ENCODE measurements at places on chromosomes 7 and 10.

DNA sequence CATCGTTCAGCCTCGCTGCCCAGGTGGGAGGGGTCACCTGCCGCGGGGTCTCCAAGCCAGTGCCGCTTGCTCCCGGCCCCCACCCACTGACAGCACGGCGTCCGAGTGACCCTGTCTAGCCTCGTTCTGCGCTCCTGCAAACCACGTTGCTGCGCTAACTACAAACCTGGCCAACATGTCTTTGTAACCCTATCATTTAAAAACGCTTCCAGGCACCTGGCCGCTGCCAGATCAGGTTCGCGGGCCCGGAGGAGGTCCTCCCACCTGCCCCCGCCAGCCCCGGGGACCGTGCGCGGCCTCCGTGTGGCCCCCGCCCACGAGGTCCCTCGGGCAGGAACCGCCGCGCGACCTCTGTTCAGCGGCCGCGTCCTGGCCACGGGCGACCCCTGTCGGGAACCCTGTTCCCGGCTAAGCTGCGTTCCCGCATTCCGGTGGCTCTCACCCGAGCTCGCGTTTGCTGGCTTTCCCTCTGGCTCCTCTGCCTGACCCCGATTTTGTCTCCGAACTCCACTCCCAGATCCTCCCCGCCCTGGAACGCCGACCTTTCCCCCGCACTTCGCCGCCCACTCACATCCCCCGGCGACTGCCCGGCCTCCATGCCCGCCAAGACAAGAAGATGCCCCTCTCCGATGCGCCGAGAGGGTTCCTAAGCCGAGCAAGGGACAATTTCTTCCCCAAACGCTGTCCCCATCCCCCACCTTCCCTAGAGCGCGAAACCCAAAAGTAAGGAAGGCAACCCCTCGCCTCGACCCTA, 2.4 kb downstream of the SFMBT2 start:
- DNase-seq = no peak

- DNase-seq = no peak
These were observed 24.8 kb downstream of the CCSER2 start for GRCh38 chr10:84353052-84353803.

DNA sequence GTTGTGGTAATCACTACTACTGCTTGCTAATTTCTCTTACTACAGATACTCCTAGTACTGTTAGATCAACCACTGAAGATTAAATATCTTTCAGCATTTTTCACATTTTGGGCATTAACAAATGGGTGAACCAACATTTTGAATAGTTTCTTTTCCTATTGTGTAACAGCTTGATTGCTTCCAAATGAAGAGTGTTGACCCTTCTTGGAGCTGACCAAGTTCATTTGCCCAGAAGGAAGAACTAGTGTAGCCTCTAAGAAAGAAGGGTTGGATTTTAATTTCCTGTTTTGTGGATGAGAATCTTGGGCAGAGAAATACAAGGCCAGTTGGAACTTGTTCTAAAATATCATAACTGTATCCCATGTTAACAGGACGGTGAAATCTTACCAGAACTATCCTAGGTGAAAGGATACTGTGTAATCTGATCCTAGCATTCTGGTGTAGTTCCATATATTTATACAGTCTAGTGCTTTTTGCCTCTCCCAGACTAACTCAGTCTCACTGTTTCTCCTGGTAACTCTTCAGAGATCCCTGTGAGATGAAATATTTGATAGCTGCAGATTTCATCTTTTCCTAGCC, 37.3 kb downstream of the SND1 start:
- DNase-seq = no peak

DNA sequence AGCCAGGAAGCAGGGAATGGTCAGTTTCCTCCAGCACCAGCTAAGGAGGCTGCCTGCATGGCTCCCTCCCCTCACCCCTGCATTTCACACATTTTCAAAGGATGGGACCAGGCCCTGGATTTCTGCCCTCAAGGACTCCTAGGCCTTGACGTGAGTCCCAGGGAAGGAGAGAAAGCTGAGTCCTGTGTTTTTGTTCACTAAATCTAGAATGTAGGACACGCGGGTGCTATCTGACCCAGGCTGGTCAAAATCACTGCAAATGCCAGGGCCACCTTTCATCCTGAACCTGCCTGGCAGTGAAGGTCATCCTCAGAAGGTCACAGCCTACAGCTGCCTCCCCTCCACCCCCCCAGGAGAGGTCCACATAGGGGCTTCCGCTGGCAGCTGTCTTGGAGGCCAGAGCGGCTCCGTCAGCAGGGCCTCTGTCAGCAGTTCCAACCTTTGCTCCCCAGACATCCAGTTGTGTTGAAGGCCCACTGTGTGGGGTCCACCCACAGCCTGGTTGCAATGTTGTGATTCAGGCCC, 18.0 kb downstream of the RHBDD2 start:
- no peak for DNase-seq

DNA sequence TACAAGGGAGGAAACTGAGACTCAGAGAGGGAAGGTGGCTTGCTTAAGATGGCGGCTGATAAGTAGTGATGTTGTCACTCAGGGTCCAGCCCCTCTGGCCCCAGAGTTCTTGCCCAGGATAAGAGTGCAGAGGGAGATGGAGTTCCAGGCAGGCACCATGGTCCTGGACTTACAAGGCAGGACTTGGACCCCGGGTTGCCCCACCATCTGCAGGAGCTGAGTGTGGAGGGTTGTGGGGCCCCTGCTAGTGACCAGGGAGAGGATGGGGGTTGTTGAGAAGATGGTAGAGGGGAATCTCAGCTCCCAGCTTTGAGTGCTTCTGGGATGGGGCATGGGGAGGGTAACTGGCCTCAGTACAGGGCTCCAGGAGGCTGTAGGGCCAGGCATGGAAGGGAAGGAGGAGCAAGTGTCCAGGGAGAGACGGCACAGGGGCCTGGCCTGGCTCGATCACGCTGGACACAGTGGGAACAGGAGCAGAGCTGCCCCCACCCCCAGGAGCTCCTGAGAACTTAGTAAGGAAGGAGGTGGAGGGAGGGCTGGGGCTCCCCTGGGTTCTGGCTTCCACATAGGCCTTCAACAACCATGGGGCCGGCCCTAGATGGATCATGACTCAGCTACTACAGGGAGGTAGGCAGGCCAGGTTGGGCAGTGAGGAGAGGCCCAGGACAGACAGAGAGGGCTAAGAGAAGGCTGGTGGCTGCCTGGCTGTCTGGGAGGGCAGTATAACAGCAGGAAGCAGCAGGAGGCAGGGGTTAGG, 28.2 kb downstream of the PPIF start:
- DNase-seq = no peak

DNA sequence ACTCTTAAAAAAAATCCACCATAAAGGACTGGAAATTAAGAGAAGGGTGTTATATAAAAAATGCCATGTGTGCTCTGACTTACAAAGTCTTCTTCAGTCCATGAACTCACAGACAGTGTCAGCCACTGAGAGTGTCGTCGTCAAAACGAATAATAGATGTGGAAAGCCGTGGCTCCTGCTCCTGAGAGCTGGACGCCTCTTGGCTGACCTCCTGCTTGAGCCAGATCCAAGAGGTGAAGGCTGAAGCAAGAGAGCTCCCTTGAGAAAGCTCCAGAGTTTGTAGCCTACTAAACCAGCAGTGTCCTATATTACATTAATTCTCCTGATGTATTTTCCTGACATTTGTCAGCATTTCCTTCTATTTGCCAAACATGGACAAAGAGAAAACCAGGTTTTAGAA, 234.3 kb upstream of the C7orf33 start:
- DNase-seq = no peak

- DNase-seq = no peak
These were observed 152.5 kb upstream of the YAE1 start for GRCh38 chr7:39413636-39414223.

- DNase-seq = no peak
These were observed 123.6 kb downstream of the CLEC2L start for GRCh38 chr7:139647085-139647484.

GRCh38 chr7:138875794-138876193, 77.8 kb upstream of the ATP6V0A4 start:
- DNase-seq = peak; percentile 15

GRCh38 chr10:125160856-125161706, 718 bp upstream of the CTBP2 start:
- no peak for DNase-seq

DNA sequence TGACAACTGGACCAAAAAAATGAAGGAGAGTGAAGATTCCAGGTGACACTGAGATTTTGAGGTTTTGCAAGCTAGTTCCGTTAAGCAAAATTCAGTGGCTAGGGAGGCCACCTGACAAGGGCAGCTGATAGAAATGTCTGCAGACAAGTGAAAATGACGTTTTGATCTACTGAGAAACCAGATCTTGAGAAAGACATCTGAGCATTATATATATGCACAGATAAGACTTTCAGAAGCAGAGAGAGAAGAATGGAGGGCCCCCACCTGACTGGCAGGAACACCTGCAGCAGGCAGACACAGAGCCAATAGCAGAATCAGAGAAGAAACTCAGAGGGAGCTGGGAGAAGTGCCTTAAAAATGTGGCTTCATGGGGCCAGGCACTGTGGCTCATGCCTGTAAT, 76.1 kb upstream of the LRGUK start:
- DNase-seq = no peak

GRCh38 chr10:58412502-58412961, 27.3 kb downstream of the TFAM start:
- no peak for DNase-seq

DNA sequence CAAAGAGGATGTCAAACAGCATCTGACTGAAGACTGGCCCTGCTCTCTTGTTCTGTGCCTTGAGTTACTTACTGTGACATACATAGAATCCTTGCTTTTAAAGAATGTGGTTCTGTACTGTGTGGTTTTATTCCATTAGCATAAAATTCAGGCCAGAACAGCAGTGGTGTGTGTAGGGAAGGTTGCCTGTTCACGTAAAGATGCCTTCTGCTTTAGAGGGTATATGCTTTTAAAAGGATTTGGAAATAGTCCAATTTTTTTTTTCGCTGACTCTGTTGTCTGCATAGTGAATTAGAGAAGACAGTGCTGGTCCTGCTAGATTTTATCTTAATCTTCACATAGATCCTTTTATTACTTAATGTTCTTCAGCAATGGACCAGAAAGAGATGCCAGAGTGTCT, 470.8 kb upstream of the SEMA3A start:
- no peak for DNase-seq

DNA sequence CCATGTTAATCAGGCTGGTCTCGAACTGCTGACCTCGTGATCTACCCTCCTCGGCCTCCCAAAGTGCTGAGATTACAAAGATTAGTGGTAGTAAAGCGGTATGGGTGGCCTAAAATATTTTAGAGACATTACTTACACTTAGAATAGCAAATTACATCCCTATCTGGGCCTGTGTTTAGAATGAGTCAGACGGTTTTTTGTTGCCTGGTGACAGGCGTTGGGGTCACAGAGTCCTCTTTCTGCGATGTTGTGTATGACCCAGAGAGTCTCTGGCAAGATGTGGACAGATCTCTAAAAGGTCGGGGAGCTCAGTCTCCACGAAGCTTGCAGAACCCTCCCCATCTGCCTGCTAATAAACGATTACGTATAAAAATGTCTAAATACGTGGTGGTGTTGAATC, 39.6 kb upstream of the PRKCQ start:
- no peak for DNase-seq

DNA sequence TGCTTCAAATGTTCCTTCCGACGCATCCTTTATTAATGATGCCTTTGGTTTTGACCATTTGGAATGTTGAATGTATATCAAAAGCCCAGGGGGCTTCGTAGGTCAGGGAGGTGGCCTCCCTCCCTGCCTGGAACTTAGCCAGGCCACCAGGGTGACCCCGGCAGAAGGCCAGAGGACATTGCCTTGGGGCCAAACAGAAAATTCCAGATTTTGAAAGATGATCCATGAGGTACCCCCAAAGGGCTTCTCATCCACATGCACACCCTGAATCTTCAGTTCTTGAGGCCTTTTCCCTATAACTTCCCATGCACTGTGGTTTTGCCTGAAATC, 171.7 kb downstream of the ADAM12 start:
- DNase-seq = no peak

- no peak for DNase-seq
These were observed 143.0 kb upstream of the NRBF2 start for GRCh38 chr10:62990126-62990525.
